ENCODE measurements at places on chromosomes 12 and 14. TPM values are rescaled to one million over a fixed set of nuclear protein-coding genes. Genes with fewer than 3 reads are reported as not detected.
A peak's percentile ranks its signal among the peaks of the same experiment; 100 is the strongest.

Gene TEX52
- not detected for total RNA-seq

Gene KRT78
- not detected for total RNA-seq

- H3K4me1 ChIP-seq, result peaks cover 19% of the 10 kb centered on the region
- H3K36me3 ChIP-seq, result peaks cover 14% of the 10 kb centered on the region
- H3K27ac ChIP-seq, result no peak overlapping the region
- H3K27me3 ChIP-seq, result no peaks in the 10 kb centered on the region
- DNase-seq, result no peak
Measured at GRCh38 chr12:53074283-53074998, 4.7 kb downstream of the SPRYD3 start.

DNA sequence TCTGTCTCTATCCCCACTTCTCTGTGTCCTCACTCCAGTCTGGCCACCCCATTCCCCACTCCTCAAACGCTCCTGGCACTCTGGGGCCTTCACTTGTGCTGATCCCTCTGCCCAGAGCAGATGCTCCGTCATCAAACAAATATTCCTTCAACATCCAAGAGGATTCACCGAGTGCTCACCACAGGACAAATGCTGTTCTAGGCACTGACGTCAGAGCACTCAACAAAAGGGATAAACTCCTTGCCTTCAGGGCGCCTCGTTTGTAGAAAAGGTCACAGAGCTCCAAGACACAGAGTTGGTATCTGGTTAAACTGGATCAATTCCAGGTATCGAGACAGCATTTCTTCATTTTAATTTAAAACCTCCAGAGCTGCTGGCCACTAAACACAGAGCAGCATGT lies 35.3 kb downstream of the PSMC1 start:
- no peaks in the 10 kb centered on the region for H3K27me3 ChIP-seq
- H3K27ac ChIP-seq, result no peak overlapping the region
- peaks cover 15% of the 10 kb centered on the region for H3K36me3 ChIP-seq
- DNase-seq, result no peak

GRCh38 chr14:38947343-38947742 lies 155.7 kb downstream of the SEC23A start:
- no peaks in the 10 kb centered on the region for H3K36me3 ChIP-seq
- no peaks in the 10 kb centered on the region for H3K27me3 ChIP-seq
- no peak for DNase-seq
- H3K4me3 ChIP-seq, result no peak overlapping the region

Gene LRTM2
- total RNA-seq, result not detected

Gene MFAP5
- total RNA-seq, result not detected

GRCh38 chr12:119713551-119714031 lies 45.7 kb downstream of the PRKAB1 start:
- peaks cover 2% of the 10 kb centered on the region for H3K4me1 ChIP-seq
- DNase-seq, result no peak
- H3K36me3 ChIP-seq, result peaks cover 53% of the 10 kb centered on the region
- no peak overlapping the region for H3K27ac ChIP-seq
- H3K4me3 ChIP-seq, result no peak overlapping the region

DNA sequence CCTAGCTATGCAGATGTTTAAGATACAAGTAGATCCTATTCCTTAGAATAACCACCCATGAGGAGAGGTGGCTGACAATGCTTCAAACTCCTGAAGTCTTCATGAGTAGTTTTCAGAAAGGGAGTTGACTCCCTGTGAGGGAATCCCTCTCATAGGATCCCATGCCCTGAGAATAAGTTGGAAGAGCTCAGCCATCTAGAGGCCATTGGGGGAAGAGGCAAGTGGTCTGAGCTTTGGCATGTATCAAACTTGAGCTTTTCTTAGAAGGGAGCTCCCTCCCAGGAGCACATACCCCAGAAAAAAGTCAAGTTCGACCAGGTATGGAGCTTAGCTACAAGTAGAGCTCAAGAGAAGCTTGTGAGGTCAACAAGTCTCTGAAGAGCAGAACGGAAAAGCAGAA lies 165.7 kb upstream of the RBM19 start:
- H3K27me3 ChIP-seq, result peaks cover 4% of the 10 kb centered on the region
- H3K4me3 ChIP-seq, result no peak overlapping the region
- H3K4me1 ChIP-seq, result no peaks in the 10 kb centered on the region
- H3K36me3 ChIP-seq, result no peaks in the 10 kb centered on the region

DNA sequence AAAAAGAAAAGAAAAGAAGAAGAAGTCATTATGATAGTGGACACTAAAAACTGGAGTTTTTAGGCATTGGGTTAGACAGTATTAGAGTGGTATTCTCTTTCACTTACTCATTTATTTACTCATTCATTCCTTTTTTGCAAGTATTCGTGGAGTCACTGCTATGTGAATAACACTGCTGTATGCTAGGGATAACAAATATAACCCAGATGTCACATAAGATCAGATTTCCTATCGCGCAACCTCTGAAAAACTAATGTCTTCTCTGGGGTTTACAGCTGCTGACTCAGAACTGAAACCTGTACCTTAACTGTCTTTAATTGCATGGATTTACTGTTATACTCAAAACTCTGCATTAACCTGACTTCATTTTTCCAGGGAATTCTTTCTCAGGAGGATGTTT lies 353.7 kb downstream of the LRIG3 start:
- H3K27me3 ChIP-seq, result no peaks in the 10 kb centered on the region
- no peak overlapping the region for H3K4me3 ChIP-seq
- H3K36me3 ChIP-seq, result no peaks in the 10 kb centered on the region
- no peak for DNase-seq

- DNase-seq, result no peak
- no peak overlapping the region for H3K4me3 ChIP-seq
- H3K36me3 ChIP-seq, result no peaks in the 10 kb centered on the region
- H3K27ac ChIP-seq, result no peak overlapping the region
- no peaks in the 10 kb centered on the region for H3K4me1 ChIP-seq
- H3K27me3 ChIP-seq, result no peaks in the 10 kb centered on the region
Measured at GRCh38 chr12:34287437-34287836, 265.1 kb downstream of the ALG10 start.

- H3K27me3 ChIP-seq, result no peaks in the 10 kb centered on the region
- peaks cover 17% of the 10 kb centered on the region for H3K4me1 ChIP-seq
- H3K27ac ChIP-seq, result no peak overlapping the region
- H3K36me3 ChIP-seq, result no peaks in the 10 kb centered on the region
Measured at GRCh38 chr14:21087294-21088091, 11.0 kb downstream of the ZNF219 start.

Gene GALNT16
- total RNA-seq, result 0.50 TPM

- H3K36me3 ChIP-seq, result peaks cover 25% of the 10 kb centered on the region
- DNase-seq, result no peak
- peaks cover 27% of the 10 kb centered on the region for H3K4me1 ChIP-seq
- no peaks in the 10 kb centered on the region for H3K27me3 ChIP-seq
Measured at GRCh38 chr12:120532701-120533238, 1.4 kb upstream of the RNF10 start.

Gene ACVRL1
- total RNA-seq, result not detected

DNA sequence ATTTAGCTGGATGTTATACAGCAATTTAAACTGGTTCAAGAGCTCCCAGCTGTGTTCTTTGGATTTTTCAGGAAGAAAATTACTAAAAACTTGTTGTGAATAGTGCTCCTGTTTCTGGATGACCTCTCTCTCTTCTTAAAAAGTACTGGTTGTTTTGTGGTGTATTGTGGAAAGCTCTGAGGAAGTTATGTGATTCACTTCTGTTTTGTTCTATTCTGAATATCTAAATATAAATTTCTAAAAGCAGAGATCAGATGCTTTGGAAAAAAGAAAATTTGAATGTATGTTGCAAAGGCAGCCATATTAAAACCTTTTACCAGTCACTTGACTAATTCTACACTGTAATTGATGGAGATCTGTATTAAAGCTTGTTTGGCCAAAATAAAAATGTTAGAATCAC lies 3.4 kb upstream of the C3AR1 start:
- H3K27me3 ChIP-seq, result no peaks in the 10 kb centered on the region
- no peaks in the 10 kb centered on the region for H3K36me3 ChIP-seq
- H3K4me1 ChIP-seq, result peaks cover 31% of the 10 kb centered on the region

Gene CD163
- total RNA-seq, result not detected

- peak overlapping the region; percentile 97 for H3K4me3 ChIP-seq
- no peak for DNase-seq
- H3K4me1 ChIP-seq, result peaks cover 71% of the 10 kb centered on the region
- peaks cover 37% of the 10 kb centered on the region for H3K36me3 ChIP-seq
Measured at GRCh38 chr12:110581931-110582275, 1.2 kb downstream of the PPTC7 start.

DNA sequence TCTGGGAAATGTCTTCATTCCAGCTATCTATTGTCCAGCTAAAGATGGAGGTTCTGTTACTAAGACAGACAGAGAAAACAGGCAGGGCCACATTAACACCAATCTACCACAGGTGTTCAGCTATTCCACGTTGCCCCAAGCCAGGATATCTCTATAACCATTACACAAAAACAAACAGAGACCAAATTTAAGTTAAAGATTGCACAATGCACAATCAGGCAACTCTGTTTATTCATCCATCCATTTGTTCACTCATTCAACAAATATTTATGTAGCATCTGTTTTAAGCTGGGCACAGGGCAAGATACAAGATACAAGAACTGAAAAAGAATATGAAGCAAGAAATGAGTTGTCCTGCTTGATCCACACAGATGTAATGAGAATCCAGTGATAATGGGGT lies 629.0 kb downstream of the MED13L start:
- peaks cover 8% of the 10 kb centered on the region for H3K27me3 ChIP-seq
- no peak for DNase-seq
- H3K4me1 ChIP-seq, result no peaks in the 10 kb centered on the region
- no peak overlapping the region for H3K4me3 ChIP-seq

GRCh38 chr14:91883753-91884152 lies 16.4 kb upstream of the TC2N start:
- peaks cover 29% of the 10 kb centered on the region for H3K4me1 ChIP-seq
- no peak overlapping the region for H3K4me3 ChIP-seq
- H3K27me3 ChIP-seq, result no peaks in the 10 kb centered on the region
- H3K27ac ChIP-seq, result no peak overlapping the region
- peaks cover 2% of the 10 kb centered on the region for H3K36me3 ChIP-seq
- DNase-seq, result no peak

Gene ATL1
- 1.4 TPM for total RNA-seq

GRCh38 chr12:32847287-32847686 lies 49.3 kb downstream of the PKP2 start:
- no peak overlapping the region for H3K27ac ChIP-seq
- H3K27me3 ChIP-seq, result peaks cover 7% of the 10 kb centered on the region
- H3K36me3 ChIP-seq, result no peaks in the 10 kb centered on the region
- H3K4me3 ChIP-seq, result no peak overlapping the region

Gene GOLT1B
- total RNA-seq, result 35.4 TPM

Gene GCH1
- total RNA-seq, result 45.9 TPM

- H3K27ac ChIP-seq, result peak overlapping the region; percentile 97
- H3K4me3 ChIP-seq, result peak overlapping the region; percentile 97
- peaks cover 29% of the 10 kb centered on the region for H3K36me3 ChIP-seq
- DNase-seq, result no peak
Measured at GRCh38 chr14:45084946-45085346, 1.0 kb downstream of the PRPF39 start.

Measured in activated naive CD8-positive, alpha-beta T cell treated with anti-CD3 and anti-CD28 coated beads for 36 hours (primary cell).